ENCODE measurements at places on chromosomes 7 and 10. TPM values are rescaled to one million over a fixed set of nuclear protein-coding genes. Genes with fewer than 3 reads are reported as not detected.

DNA sequence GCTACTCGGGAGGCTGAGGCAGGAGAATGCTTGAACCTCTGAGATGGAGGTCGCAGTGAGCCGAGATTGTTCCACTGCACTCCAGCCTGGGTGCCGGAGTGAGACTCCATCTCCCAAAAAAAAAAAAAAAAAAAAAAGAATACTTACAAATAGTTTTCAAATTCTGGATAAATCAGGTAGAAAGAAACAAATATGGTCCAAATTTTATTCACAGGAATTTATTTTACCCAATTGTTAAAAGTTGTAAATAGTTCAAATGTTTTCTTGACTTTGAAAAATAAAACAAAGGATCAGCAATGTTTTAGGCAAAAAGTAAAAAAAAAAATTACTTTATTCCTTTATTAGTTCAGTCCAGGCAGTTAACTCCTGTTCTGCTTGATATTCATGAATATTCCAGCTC lies 172.9 kb upstream of the NAMPT start:
- DNase-seq = no peak

GRCh38 chr7:39608278-39608677 lies 15.1 kb upstream of the RALA start:
- no peak for DNase-seq

DNA sequence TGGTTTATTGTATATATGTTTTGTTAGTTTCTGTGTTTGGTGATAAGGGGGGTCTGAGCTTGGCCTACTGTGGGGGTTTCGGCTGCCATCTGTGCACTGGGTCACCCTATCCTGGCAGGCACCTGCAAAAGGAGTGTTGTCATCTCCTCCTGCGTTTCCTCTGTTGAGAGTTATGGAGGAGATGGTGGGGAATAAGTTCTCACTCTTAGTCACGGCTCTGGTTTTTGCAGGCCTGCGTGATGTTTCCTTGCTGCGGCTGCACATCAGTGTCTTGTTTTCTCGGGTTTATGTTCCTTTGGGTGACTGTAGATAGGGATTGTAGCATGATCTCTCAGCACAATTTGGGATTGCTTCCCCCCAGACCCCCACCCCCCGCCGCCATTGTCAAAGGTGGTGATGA lies 36.8 kb downstream of the CCM2 start:
- no peak for DNase-seq

TASOR2 gene
- total RNA-seq = 55.0 TPM

PAX4 gene
- total RNA-seq = not detected

All from prostate gland (tissue), 2 donors.